ENCODE measurements at places on chromosomes 7 and 10. TPM values are rescaled to one million over a fixed set of nuclear protein-coding genes. Genes with fewer than 3 reads are reported as not detected.

Gene ADGRA1
- not detected for total RNA-seq

Gene EVX1
- not detected for total RNA-seq

Gene LRRC4
- total RNA-seq = not detected

Gene SORCS3
- total RNA-seq = not detected

Gene ACSL5
- 59.5 TPM for total RNA-seq

Gene SPDYE2B
- total RNA-seq = not detected

Gene LDB3
- not detected for total RNA-seq
